Activated effector memory CD4-positive, alpha-beta T cell treated with Interleukin-2 at 50 U/mL for 16 hours (primary cell): ENCODE measurements at places on chromosomes 12 and 14.

DNA sequence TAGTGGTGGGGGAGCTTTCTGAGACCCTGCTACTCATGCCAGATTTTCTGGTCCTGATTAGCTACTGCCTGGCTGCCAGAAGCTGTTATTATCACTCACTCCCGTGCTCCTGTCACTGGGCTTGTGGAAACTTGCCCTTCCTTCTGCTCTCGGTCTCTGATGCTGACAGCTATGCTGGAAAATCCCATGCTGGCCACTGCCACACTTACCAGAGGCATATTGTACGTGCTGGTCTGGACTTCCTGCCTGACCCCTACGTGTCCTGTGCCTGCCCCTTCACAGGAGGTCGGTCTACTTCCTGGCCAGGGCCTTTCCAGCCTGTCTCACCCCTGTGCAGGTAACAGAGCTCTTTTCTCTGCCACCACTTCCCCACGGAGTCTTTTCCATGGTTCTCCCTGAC, 149.4 kb upstream of the PLEKHG7 start:
- no peak for DNase-seq

GRCh38 chr14:99260116-99260515, 11.9 kb downstream of the BCL11B start:
- DNase-seq, result no peak

GRCh38 chr14:99685151-99685591, 1.1 kb downstream of the CYP46A1 start:
- no peak for DNase-seq

DNA sequence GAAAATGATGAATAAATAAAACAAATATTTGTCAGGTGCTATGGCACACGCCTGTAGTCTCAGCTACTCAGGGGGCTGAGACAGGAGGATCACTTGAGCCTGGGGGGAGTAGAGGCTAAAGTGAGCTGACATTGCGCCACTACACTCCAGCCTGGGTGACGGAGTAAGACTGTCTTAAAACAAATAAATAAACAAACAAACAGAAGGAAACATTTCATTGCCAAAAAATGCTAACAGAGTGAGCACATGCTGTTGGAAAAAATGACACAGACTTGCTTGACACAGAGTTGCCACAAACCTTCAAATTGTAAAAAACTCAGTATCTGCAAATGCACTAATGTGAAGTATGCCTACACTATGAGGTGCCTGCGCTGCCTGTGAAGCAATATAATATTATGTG, 50.8 kb upstream of the AP4S1 start:
- no peak for DNase-seq

- no peak for DNase-seq
These were observed 93.7 kb downstream of the SPTSSA start for GRCh38 chr14:34368115-34368970.

- no peak for DNase-seq
These were observed 66.9 kb downstream of the KNTC1 start for GRCh38 chr12:122593910-122594309.

- DNase-seq, result no peak
These were observed 22.5 kb downstream of the EML1 start for GRCh38 chr14:99815696-99816095.

DNA sequence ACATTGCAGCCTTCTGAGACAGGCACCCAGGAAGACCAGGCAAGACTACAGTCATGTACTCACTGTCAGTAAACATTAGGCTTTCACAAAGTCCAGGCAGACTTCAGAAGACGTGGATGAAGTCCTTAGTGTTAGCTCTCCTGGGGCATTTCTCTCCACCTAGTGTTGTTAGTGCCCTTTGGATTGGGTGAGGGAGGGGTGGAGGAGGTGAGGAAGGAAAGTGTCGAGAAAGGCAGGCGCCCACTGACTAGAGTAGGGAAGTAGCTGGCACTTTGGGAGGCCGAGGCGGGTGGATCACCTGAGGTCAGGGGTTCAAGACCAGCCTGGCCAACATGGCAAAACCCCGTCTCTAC, 20.2 kb downstream of the TMEM229B start:
- no peak for DNase-seq

DNA sequence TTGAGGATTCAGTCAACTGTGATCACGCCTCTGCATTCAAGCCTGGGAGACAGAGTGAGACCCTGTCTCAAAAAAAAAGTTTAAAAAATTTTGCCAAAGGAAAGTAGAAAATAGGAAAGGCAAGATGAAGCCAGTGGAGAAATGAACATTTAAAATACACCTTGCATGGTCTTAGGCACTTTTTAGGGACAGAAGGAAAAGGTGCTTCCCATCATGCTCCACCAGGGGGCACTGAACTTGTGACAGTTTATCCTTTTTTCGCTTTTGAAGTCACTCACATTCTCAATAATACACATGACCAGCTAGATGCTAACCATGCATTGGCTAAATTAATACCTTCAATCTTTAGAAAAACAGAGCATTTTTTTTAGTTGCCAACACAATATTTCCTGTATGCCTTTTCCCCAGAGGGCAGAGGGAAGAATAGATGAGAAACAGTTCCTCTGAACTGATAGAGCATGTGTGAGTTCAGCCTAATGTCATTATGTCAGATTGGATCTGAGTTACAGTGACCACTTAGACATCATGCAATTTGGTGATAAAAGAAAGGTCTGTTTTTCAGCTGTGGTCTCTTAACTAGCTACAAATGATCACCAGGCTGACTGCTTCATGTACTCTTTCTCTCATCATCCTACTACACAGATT, 221.8 kb upstream of the SSTR1 start:
- peak; percentile 10 for DNase-seq

DNA sequence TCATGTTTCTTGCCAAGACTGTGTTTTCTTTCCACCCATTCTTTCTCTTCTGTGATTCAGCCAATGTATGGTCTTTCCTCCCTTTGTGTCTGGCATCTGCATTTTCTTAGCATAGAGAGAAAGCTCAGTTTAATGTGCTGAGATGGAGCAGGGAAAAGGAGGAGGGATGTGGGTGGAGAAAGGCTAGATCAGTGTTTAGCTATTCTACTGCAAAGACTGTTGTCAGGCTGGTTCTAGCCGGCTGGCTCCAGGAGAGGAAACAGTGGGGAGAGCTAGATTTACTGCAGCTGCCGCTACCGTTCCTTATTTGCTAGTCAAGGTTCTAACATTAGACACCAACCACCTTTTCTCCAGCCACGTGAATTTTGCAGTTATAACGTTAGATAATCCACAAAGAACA, 5.2 kb upstream of the RIMKLB start:
- no peak for DNase-seq

DNA sequence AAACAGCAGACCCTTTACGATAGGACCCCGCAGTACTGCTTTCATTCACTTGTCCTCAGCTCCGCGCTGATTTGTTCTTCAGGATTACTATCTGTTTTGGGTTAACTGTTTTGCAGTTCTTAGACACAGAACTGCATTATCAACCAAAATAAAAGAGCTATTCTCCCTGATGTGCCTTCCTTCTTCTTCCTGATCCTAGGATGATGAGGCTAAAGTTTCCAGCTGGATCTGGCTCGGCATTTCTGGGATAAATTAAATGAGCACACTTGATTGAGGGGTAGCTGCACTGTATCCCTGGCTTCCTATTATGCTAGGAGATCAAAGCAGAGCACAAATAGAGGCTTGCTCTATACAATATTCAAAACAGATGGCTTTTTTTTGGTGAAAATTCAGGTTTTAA, 165.7 kb downstream of the FBXL14 start:
- no peak for DNase-seq

- no peak for DNase-seq
These were observed 41.1 kb downstream of the GRIP1 start for GRCh38 chr12:66637699-66638301.

DNA sequence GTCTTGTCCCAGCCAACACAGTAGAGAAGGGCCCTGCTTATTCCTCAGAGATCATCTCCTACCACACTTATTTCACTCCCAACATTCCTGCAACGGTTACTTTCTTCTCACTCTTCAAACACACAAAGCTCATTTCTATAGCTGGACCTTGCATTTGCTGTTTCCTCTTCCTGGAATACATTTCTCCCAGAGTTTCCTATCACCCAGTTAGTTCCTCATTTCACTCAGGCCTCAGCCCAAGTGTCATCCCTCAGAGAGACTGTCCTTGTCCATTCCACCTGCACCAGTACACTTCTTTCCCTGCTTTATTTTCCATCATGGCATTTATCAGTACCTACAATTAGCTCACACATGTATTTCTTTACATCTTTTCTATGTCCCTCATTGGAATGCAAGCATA, 14.7 kb upstream of the STK38L start:
- DNase-seq, result no peak

DNA sequence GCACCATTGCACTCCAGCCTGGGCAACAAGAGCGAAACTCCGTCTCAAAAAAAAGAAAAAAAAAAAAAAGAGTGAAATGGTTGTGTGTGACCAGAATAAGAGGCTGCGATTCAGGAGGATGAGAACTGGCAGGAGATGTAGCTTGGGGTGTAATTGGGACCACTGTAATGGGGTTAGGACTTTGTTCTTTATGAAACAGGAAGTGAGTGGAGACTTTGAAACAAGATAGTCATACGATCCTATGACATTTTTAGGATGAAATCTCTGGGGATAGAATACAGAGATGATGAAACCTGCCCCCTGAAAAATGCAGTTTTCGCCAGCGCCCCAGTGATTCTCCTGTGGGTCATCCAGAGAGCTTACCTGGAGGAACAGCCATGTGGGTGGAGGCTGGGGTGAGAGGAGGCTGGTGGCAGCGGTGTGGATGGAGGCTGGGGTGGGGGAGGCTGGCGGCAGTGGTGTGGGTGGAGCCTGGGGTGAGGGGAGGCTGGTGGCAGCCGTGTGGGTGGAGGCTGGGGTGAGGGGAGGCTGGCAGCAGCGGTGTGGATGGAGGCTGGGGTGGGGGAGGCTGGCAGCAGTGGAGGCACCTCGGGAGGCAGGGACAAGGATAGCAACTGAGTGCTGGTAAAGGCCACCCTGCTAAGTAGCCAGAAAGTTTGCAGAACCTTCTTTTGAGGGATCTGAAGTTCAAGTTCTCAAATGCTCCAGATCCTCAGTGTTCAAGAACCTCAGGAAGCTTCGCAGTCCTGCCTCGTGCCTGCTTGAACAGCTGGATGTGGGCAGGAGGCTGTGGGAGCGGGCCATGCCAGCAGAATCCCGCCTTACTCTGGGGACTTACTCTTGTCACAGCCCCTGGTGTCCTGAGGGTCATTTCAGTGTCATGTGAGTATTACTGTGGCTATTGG, 20.2 kb downstream of the FBXL14 start:
- DNase-seq, result no peak

DNA sequence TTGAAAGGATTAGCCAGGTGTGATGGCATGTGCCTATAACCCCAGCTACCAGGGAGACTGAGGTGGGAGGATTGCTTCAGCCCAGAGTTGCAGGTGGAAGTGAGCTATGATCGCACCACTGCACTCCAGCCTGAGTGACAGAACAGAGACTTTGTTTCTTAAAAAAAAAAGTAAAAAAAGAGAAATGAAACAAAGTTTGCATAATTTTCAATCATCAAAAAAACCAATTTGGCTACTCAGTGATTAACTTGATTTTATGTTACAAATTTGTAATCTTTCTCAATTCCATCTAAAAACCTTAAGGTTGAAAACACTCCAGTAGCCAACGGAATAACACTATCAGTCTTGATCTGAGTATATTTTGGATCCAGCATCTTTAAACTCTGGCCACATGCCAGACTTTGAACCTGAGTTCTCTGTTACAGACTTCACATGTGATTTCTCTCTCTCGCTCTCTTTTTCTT, 12.6 kb upstream of the DENND5B start:
- DNase-seq, result no peak

GRCh38 chr14:80003138-80003537, 208.2 kb downstream of the DIO2 start:
- DNase-seq, result no peak

GRCh38 chr14:32762886-32763285, 175.8 kb upstream of the NPAS3 start:
- DNase-seq, result no peak

DNA sequence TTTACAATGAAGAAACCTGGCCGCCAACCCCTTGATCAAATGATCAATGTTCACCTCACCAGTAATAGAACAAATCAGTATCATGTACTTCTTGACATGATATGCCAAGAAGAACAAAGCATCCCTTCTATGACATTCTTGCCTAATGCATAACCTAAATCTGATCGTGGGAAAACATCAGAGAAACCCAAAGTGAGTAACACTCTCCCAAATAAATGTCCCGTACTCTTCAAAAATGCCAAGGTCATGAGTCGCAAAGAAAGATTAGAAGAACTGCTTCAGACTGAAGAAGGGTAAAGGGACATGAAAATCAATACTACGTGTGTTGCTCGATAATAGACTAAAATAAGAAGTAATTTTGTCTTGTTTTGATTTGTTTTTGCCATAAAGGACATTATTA, 11.4 kb upstream of the SLC25A3 start:
- DNase-seq, result no peak

DNA sequence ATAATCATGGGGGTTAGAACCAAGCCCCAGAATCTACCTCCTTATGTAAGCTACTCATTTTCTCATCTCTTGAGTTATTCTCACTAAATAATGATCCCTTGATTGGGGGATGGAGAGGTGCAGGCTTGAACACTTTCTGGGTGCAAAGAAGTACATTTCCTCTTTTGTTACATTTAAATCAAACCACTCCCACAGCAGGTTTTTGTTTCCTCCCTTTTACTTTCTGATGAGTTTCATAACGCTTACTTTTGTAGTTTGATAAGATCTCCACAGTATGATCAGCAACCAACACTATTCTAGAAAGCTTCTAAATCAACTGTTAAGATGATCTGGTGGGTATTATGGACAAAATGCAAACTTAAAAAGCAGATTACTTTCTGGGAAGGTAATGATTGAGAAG, 20.5 kb downstream of the VCPKMT start:
- DNase-seq, result no peak

GRCh38 chr14:30600922-30601918, 20.9 kb upstream of the SCFD1 start:
- DNase-seq, result no peak

DNA sequence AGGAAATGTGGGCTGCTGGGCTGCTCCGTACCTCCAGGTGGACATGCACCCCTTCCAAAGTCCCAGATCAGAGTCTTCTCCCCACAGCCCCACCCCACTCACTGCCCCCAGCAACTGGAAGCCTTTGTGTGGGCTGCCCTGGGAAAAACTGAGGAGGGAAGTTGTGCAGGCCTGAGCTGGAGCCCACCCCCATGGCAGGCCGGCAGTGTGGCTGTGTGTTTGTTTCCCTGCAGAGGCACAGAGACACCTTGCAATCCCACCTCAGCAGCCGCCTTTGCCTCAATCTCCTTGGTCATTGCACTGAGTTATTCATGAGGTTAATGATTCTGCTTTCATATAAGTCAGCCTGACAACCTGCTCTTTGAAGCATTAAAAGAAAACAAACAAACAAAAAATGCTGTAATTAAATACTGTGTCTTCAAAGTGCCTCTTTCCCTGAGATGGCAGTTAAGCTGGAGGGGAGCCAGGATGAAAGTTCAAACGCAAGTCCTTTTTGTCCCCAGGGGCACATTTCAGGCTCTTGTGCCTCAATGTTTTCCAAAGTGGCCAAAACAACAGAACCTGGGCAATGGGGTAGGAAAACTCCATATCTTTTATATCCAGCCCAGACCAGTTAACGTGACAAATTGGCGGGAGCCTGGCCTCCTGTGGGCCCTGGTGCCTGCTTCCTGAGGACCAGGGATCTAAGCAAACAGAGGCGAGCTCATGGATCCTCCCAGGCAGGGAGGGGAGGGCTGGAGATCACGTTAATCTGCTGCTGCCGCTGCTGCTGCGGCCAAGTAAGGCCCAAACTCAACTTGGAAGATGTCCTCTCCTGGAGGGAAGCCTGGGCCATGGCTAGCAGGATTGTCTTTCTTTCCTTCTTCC, 51.9 kb upstream of the TSPAN11 start:
- no peak for DNase-seq

- no peak for DNase-seq
These were observed 19.5 kb downstream of the FIGNL2 start for GRCh38 chr12:51829011-51829481.
